ENCODE measurements at places on chromosomes 4 and X. TPM values are rescaled to one million over a fixed set of nuclear protein-coding genes. Genes with fewer than 3 reads are reported as not detected.

Gene PCDH10
- 15.1 TPM for total RNA-seq

Gene NR3C2
- total RNA-seq: 3.2 TPM

Gene SMARCA1
- 24.0 TPM for total RNA-seq

Gene ERCC6L
- 4.2 TPM for total RNA-seq

Gene EVC
- total RNA-seq: 33.7 TPM

Gene SMR3B
- not detected for total RNA-seq

Gene VSIG4
- total RNA-seq: not detected

Gene RXFP1
- total RNA-seq: 0.09 TPM

Data from endothelial cell of coronary artery (primary cell).